Muscle of leg (tissue), 16 donors: ENCODE measurements at places on chromosomes 16 and 17. TPM values are rescaled to one million over a fixed set of nuclear protein-coding genes. Genes with fewer than 3 reads are reported as not detected.

DNA sequence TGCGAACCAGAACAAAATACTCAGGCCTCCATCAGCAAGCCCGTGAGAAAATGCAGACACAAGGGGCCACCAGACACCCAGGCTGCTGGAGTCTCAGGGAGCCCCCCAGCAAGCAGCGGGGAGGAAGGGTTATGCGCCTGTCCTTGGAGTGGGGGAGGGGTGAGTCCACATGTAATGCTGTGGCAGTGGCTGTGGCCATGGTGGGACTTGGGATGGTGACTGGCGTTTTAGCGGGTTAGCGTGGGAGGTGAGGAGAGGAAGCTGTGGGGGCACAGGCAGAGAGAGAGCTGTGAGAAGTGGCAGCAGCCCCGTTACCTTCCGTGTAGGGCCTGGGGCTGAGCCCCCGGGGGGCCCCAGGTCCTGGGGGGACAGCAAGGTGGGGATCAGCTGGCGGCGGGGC is 58.3 kb downstream of the SRCIN1 start:
- H3K4me3 ChIP-seq, result no peak overlapping the region
- H3K36me3 ChIP-seq, result no peaks in the 10 kb centered on the region
- no peak overlapping the region for H3K27ac ChIP-seq
- H3K27me3 ChIP-seq, result peaks cover 4% of the 10 kb centered on the region
- DNase-seq, result no peak
- H3K4me1 ChIP-seq, result no peaks in the 10 kb centered on the region

- H3K4me1 ChIP-seq, result no peaks in the 10 kb centered on the region
- no peak for DNase-seq
- no peaks in the 10 kb centered on the region for H3K27me3 ChIP-seq
- no peak overlapping the region for H3K4me3 ChIP-seq
Observed at GRCh38 chr17:72970246-72970645, 122.2 kb downstream of the SLC39A11 start.

- no peaks in the 10 kb centered on the region for H3K36me3 ChIP-seq
- peak overlapping the region; percentile 89 for H3K27ac ChIP-seq
- H3K4me3 ChIP-seq, result no peak overlapping the region
Observed at GRCh38 chr17:77323413-77324171, 182.8 kb downstream of the SEC14L1 start.

DNA sequence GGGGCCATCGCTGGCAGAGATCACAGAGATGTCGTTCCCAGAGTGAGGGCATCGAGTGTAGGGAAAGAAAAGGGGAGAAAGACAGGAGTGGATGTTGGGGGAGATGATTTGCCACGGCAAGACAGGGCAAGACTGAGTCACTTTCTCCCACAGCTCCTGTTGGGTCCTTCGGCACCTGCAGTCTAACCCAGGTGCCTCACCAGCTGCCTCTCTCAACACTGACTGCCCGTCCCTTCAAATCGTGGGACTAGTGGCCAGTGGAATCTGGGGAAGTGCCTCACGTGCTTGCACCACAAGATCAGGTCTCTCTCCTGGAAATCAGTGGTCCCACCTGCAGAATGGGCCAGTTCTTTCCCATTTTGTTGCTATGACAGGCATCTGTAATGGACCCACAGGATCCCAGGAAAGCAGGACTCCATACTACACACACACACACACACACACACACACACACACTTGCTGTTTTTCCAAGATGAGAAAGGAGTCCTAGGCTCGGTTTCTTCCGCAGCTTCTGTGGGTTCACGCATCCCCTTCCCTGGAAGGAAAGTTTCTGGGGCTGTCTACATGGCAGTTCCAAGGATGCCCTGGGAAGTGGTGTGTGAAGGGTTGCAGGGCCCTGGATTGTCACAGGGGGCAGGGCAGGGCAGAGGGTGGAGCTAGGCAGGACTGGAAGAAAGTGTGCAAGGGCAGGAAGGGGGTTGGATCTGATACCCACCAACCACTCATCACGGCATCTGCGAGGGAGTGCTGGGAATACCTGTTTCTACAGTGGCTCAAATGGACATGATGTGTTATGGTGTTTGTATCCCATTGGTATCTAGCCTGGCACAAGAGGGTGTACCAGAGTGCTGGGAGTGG is 10.2 kb upstream of the CBX8 start:
- H3K36me3 ChIP-seq, result no peaks in the 10 kb centered on the region
- peaks cover 98% of the 10 kb centered on the region for H3K27me3 ChIP-seq
- DNase-seq, result no peak
- H3K27ac ChIP-seq, result no peak overlapping the region

DNA sequence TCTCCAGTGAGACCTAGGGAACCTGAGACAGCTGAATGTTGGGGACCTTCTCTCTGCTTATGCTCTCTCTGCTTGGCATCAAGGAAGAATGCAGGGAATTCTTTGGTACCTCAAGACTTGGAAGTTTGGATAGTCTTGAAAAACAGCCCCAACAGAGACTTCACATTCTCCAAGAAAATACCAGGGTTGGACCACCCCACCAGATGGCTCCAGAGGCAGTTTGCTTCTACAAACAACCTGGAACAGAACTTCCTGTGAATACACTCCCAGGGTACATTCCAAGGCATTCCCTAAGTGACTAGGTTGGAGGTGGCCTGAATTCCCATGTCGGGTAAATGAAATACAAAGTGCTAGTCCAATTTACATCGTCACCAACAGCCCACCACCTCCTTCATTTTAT is 314.4 kb downstream of the PMP22 start:
- no peak for DNase-seq
- no peaks in the 10 kb centered on the region for H3K27me3 ChIP-seq
- no peak overlapping the region for H3K4me3 ChIP-seq

- peaks cover 9% of the 10 kb centered on the region for H3K36me3 ChIP-seq
- DNase-seq, result peak; percentile 49
- peak overlapping the region; percentile 48 for H3K27ac ChIP-seq
- no peaks in the 10 kb centered on the region for H3K27me3 ChIP-seq
- peaks cover 22% of the 10 kb centered on the region for H3K4me1 ChIP-seq
Observed at GRCh38 chr16:22373662-22374310, 633 bp downstream of the CDR2 start.

DNA sequence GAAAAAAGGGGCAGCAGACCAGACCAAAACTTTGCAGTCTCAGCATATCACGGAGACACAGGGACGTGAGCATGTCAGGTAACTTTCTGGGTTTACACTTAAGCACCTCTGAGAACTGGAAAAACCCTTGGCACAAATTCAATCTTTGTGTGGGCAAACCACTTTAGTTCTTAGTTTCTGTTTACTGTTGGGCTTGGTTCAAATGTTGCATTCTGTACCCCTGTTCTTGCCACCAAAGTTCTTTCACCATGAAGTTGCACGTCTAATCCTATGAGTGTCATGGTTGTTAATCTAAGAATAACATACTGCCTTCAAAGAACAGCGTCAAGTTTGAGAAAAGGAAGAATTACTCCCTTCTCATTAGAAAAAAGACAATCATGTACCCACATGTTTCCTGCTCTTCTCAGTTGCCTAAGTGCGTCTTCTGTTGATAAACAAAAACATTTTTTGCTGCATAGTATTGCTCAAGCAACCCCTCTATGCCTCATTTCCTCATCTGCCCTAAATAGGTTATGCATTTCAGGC is 11.6 kb downstream of the KRT33A start:
- no peaks in the 10 kb centered on the region for H3K4me1 ChIP-seq
- DNase-seq, result no peak
- no peak overlapping the region for H3K27ac ChIP-seq

GRCh38 chr16:3377917-3378316 is 22.2 kb downstream of the OR2C1 start:
- H3K4me3 ChIP-seq, result no peak overlapping the region
- H3K27me3 ChIP-seq, result peaks cover 2% of the 10 kb centered on the region
- no peak for DNase-seq

DNA sequence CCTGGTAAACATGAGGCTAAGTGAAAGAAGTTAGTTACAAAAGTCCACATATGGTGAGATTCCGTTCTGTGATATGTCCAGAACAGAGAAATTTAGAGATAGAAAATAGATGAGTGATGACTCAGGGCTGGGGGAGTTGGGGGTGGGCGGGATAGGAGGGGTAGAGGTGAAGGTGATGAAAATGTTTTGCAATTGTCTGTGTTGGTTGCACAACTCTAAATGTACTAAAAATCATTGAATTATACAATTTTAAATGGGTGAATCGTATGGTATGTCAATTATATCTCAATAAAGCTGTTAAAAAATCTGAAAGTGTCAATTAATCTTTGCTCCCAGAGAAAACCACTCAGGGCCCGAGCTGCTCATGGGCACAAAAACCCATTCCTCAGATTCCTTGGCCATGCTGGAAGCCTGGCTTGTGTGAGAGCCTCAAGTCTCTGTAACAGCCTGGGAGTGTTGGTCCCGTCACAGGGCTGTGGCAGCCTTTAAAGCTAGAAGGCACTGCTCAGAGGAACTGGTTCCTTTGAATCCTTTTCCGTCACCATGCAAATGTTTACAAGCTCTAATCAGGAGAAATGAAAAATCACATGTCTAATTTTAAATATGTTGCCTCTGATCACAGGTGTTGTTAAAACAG is 225.3 kb downstream of the WWOX start:
- H3K27me3 ChIP-seq, result no peaks in the 10 kb centered on the region
- no peak for DNase-seq
- no peaks in the 10 kb centered on the region for H3K36me3 ChIP-seq

GRCh38 chr17:67602974-67603373 is 114.8 kb upstream of the NOL11 start:
- DNase-seq, result no peak
- peaks cover 27% of the 10 kb centered on the region for H3K4me1 ChIP-seq
- H3K27me3 ChIP-seq, result no peaks in the 10 kb centered on the region
- no peak overlapping the region for H3K27ac ChIP-seq
- no peak overlapping the region for H3K4me3 ChIP-seq

GRCh38 chr17:82679586-82680465 is 18.7 kb downstream of the RAB40B start:
- peaks cover 19% of the 10 kb centered on the region for H3K4me1 ChIP-seq
- H3K36me3 ChIP-seq, result peaks cover 3% of the 10 kb centered on the region
- no peaks in the 10 kb centered on the region for H3K27me3 ChIP-seq
- peak overlapping the region; percentile 55 for H3K27ac ChIP-seq

GRCh38 chr17:77286641-77287431 is 146.1 kb downstream of the SEC14L1 start:
- no peak overlapping the region for H3K4me3 ChIP-seq
- H3K27ac ChIP-seq, result peak overlapping the region; percentile 91
- H3K4me1 ChIP-seq, result peaks cover 40% of the 10 kb centered on the region
- DNase-seq, result peak; percentile 53

- peak; percentile 80 for DNase-seq
- peaks cover 10% of the 10 kb centered on the region for H3K4me1 ChIP-seq
- no peaks in the 10 kb centered on the region for H3K27me3 ChIP-seq
Observed at GRCh38 chr16:24539850-24540601, 660 bp downstream of the RBBP6 start.

DNA sequence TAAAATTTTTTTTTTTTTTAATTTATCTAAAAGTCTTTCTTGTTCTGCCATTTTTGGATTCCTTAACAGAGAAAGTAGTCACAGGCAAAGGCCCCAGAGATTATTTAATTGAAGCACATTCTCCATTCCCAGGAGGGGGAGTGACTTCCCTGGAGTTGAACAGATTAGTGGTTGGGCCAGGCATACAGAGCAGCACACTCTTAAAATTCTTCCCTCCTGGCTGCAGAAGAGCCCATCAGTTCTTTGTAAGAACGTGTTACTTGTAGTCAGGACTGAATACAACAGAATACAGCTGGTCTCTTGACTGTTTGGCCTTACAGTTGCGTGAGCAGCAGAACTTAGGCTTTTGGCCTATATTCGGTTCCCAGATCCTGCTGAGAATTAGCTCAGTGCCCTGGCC is 1.8 kb downstream of the ALKBH5 start:
- H3K4me3 ChIP-seq, result peak overlapping the region; percentile 80
- H3K27me3 ChIP-seq, result no peaks in the 10 kb centered on the region
- peaks cover 61% of the 10 kb centered on the region for H3K4me1 ChIP-seq
- DNase-seq, result peak; percentile 45
- peaks cover 33% of the 10 kb centered on the region for H3K36me3 ChIP-seq

DNA sequence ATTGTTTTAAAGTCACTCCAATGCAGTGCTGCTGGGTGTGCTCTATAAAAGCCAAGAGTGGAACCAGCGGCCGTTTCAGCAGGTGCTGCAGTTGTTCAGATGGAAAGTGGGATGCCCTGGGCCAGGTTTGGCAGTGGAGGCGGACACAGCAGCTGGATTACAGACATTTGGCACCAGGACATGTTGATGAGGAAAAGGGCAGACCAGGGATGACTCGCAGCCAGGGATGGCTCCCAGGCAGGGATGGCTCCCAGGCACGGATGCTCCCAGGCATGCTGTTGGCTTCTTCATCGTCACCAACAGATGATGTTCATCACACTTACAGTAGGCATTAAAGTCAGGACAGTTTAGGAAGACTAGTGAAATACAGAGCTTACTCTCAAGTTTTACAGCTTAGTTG is 10.0 kb downstream of the GAN start:
- H3K36me3 ChIP-seq, result no peaks in the 10 kb centered on the region
- no peak overlapping the region for H3K27ac ChIP-seq
- DNase-seq, result peak; percentile 17
- no peaks in the 10 kb centered on the region for H3K4me1 ChIP-seq
- no peaks in the 10 kb centered on the region for H3K27me3 ChIP-seq

- H3K4me1 ChIP-seq, result peaks cover 14% of the 10 kb centered on the region
- peak; percentile 33 for DNase-seq
- no peaks in the 10 kb centered on the region for H3K27me3 ChIP-seq
- H3K36me3 ChIP-seq, result peaks cover 55% of the 10 kb centered on the region
- H3K4me3 ChIP-seq, result no peak overlapping the region
Observed at GRCh38 chr17:42819939-42820535, 4.0 kb downstream of the BECN1 start.

DNA sequence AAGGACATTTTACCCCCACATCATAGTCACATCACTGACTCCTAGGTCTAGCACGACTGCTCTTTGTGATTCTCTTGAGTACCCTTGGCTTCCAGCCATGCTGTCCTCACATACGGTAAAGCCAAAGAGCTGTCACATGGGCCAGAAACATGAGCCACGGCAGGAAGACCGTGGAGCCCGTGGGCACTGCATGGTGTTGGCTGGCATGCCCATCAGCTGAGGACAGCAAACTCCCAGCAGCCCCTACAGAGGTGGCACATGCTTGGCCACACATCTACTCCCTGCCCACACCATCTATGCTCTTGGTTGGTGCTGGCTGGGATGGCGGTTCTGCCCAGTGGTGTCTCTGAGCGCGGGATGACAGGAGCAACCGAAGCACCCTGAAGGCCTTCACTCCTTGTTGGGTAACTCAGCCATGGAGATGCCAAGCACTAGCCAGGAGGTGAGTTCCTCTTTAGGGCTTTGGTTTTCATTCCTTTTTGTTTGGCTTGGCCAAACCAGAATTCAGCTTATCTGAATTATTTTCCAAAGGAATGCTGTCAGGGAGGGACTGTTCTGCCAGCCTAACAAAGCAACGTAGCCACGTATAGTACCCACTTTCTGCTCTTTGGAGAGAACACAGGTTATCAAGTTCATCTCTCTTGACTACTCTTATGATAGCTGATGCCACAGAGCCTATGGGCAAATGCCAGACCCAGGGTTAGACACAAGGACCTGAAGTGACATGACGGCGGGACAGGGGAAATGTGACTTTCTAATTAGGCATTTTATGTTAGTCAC is 10.0 kb downstream of the TNFAIP1 start:
- no peak overlapping the region for H3K27ac ChIP-seq
- no peaks in the 10 kb centered on the region for H3K27me3 ChIP-seq
- no peaks in the 10 kb centered on the region for H3K4me1 ChIP-seq
- H3K4me3 ChIP-seq, result no peak overlapping the region

GRCh38 chr16:86748652-86749051 is 170.3 kb downstream of the FOXL1 start:
- no peak for DNase-seq
- no peak overlapping the region for H3K4me3 ChIP-seq
- H3K27ac ChIP-seq, result no peak overlapping the region

CAPNS2 gene
- 0.62 TPM for total RNA-seq

SCIMP gene
- 0.89 TPM for total RNA-seq

HOXB8 gene
- 0.04 TPM for total RNA-seq

FA2H gene
- 0.09 TPM for total RNA-seq

ITGAD gene
- total RNA-seq, result 0.04 TPM

COPZ2 gene
- 99.2 TPM for total RNA-seq

C17orf50 gene
- not detected for total RNA-seq
